Fibroblast of skin of abdomen (primary cell): ENCODE measurements at places on chromosomes 13 and 19.

DNA sequence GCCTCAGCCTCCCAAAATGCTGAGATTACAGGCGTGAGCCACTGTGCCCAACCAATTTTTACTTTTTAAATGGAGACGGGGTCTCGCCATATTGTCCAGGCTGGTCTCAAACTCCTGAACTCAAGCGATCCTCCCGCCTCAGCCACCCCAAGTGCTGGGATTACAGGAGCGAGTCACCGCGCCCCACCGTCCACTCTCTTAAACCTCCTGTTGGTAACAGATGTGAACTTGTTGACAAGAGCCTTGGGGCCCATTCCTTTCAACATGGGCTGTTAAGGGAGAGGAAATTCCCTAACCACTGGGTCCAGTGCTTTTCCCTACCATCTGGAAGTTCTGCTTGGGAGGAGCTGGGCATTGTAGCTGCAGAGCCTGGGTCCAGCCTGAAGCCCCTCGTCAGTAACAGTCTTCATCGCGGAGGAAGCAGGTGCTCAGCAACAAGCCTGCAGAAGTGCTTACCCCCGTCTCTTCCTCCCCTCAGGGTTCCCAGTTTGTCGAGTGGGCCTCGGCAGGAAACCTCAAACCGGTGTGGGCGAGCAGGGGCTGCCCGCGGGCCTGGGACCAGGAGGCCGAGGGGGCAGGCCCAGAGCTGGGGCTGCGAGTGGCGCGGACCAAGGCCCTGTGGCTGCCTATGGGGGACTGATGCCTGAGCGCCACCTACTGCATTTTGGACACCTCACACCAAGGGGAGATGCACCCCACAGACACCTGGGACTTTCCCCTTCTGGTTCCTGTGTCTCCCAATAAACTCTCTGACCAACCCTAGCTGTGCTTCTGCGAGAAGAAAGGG lies 4.0 kb upstream of the FLT3LG start:
- DNase-seq: no peak

DNA sequence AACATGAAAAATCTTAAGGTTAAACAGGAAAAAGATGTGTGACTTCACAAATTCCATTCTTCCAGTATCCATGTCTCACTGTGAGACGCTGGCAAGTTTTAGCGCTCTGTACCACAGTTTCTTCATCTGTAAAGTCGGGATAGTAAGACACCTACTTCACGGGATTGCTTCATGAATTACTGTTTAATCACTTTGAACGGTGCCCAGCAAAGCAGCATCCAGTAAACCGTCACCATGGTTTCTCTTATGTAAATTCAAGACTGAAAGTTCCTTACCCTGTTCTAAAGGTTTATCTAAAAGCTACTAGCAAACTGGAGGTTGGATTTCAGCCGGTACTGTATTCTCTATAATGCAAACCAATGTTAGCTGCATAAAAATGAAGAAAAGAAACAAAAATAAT lies 53.5 kb downstream of the KATNAL1 start:
- no peak for DNase-seq

GRCh38 chr19:42762789-42763188 lies 2.7 kb downstream of the PSG8 start:
- DNase-seq: no peak

GRCh38 chr13:93942016-93942415 lies 537.5 kb downstream of the DCT start:
- no peak for DNase-seq

GRCh38 chr13:75872980-75873379 lies 236.8 kb downstream of the LMO7 start:
- no peak for DNase-seq
